ENCODE measurements at places on chromosomes 16 and 17.

DNA sequence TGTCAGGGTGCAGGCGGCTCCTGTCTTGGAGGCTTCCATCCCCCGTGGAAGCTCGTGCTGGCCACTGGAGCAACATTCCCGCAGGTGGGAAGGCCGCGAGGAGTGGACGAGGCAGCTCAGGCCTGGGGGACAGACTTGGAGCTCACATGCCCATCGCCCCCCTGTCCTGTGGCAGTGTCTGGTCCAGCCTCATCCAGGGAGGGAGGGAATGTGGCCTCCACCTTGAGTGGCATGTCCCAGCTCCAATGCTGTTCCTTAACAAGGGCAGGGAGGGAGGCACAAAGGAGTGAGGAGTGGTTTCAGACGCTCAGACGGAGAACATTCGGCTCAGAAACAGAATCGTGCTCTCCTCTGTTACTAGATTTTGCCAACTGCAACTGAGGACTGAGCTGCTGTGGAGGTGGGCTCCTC lies 159.4 kb upstream of the CHMP6 start:
- no peak for DNase-seq

DNA sequence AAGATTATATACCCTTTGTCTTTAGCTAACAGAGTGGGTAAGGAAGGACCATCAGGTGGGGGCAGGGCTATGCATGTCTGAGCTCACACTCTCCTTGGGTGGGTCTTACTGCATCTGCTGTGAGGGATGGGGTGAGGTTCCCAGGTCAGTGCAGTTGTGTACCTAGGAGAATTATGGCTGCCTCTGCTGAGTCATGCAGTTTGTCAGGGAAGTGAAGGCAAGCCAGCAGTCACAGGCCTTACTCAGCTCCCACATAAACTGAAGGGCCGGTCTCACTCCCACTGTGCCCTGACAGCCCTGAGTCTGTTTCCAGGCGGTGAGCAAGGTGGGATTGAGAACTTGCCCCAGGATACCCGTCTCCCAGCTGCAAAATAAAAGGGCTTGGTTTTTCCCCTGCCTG lies 328.6 kb downstream of the MAP2K6 start:
- DNase-seq: no peak

DNA sequence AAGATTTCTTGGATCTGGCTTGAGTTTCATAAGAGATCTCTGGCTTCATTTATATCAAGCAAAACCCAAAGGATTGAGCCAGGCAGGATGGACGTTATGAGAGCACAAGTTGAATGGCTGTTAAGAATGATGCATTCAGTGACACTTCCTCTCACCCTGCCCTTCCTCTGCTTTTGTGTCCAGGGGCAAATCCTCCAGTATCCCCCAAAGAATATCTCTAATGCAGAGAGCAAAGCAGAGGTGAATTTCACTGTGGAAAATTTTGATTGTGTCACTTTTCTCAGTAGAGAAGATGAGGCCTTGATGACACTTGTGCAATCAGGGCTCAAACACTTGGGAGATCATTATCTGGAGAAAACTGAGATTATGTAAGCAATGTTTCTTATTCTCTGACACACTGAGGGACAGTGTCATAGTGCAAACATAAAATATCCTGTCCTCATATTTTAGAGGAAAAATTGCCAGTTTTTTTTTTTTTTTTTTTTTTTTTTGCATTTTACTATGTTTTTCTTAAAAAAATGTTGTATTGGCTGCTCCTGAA lies 25.3 kb downstream of the MARCHF10 start:
- no peak for DNase-seq

- no peak for DNase-seq
Measured at GRCh38 chr16:49305406-49305805, 23.8 kb upstream of the CBLN1 start.

DNA sequence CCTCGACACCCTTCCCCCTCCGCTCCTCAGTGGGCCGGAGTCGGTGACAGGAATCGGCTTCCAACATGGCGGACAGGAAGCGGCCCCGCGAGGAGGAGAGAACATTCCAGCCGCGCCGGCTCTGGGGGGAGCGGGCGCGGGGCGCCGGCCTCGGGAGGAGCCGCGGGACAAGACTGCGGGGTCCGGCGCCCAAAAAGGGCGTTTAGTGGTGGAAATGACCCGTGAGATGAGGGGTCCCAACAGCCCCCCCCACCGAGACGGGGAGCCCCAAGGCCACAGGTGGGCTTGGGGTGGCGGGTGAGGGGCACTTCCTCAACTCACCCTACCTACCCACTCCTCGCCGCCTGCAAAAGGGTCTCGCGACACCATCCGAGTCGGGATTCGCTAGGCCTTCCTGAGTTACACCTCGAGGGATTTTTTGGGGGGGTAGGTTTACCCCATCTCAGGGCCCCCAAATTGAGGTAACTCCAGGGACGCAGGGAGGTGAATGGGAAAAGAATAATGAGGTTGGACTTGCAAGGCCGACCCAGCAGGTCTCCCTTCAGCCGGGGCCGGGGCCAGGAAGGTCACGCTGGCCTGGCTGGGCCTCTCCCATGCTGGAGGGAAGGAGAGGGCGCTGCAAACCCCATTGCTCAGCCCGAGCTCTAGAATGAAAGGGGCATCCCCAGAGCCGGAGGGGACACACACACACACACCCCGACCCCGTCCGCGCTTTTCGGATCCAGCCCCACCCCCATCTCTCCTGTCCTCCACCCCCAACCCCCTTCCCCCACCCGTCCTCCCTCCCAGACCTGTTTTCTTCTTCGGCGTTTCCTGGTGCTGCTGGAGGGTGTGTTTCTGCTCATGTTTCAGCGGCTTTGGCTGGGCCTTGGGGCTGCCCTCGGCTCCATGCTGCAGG lies 707 bp downstream of the NUFIP2 start:
- DNase-seq: peak; percentile 74

GRCh38 chr16:27179500-27180072 lies 23.7 kb upstream of the KDM8 start:
- peak; percentile 75 for DNase-seq

GRCh38 chr17:11144358-11145233 lies 96.4 kb upstream of the SHISA6 start:
- no peak for DNase-seq

DNA sequence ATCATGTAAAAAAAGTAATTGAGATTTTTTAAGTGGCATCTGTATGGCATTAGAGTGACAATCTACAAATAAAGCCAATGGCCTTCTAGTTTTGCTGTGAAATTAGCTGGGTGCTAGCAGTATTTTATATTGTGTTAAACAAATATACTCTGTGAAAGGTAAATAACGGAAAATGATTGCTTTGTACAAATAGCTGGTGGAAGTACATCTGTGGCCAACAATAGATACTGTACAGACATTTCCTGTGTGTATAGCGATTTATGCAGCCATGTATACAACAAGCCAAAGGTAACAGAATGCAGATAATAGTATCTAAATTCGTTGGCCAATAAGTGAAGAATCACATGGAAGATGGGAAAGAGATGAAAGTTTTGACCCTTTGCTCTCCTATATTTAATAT lies 26.6 kb downstream of the IQCK start:
- DNase-seq: no peak

GRCh38 chr17:79212149-79213087 lies 137.8 kb downstream of the ENGASE start:
- no peak for DNase-seq

DNA sequence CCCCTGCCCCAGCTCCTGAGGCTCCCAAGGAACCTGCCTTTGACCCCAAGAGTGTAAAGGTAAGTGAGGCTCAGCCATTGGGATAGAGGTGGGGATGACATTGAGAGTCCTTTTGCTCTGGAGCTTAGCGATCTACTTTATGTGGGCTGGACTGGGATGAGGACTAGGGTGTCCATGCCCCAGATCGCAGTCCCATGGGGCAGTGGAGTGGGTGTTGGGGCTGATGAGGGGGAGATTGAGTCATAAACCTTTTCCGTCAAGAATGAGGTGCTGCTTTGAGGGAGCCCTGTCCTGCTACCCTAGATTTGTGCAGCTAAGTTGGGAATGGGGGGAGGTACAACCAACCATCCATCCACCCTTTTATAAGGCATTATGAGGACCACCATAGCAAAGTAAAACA lies 351 bp downstream of the MYL4 start:
- DNase-seq: no peak

DNA sequence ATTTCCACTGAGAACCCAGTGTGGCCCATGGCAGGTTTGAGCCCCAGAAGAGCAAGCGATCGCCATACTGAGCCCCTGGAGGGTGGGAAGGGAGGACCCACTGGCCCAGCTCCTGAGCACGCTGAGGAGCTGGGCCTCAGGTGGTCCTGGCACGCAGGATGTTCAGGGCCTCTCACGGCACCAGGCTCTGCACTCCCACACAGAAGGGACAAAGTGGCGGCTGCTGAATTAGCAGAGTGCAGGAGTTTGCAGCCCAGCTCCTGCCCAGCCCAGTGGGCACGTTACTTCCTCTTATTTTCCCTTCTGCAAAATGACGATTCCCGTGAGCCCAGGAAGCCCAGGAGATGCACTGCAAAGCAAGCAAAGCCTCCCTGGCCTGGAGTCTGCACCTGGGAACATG lies 42.3 kb upstream of the MTSS2 start:
- DNase-seq: no peak

DNA sequence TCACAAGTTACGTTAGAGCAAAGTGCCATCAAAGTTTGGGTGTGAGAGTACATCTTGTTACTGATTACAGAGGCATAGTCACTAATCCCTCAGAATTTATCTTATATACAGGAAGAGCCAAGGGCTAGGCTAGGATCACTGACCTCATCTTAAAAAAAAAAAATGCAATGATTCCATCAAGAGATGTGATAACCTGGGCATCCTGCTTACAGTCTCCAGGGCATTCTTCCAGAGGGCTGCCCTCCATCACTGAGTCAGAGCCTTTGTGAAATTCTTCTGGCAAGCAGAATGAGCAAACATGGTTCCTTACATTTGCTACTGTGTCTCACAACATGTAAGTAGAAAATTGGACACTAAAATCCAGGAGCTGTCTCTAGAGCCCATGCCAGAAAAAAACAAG lies 410.6 kb downstream of the ZFHX3 start:
- no peak for DNase-seq

DNA sequence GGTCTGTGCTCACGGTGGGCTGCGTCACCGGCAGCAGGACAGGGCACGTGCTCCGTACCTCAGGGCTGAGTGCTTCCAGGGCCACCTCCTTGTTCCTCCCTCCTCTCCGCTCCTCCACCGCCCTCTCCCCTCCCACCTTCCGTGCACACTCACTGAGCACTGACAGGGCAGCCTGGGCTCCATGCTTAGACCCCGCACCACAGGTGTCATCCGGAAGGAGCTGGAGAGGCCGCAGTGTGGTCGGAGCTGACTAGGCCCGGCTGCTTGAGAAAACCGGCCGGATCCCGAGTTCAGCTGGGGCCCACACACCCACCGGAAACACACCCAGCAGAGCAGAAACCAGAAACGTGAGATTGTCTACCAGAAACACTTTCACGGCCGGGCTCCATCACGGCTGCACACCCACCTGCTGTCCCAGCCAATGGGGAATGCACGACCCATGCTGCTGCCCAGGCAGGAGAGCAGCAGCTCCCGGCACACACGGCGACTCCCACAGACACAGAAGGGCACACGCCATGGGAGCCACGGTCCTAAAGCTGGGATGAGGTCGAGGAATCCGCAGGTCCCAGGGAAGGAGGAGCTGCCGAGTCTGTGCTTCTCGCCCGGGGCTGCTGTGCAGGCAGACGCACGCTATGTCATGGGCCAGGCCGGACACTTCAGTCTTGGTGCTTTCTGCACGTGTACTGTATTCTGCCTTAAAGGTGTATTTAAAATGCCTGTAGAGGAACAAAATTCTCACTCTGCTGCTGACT lies 55.0 kb upstream of the ZNF469 start:
- DNase-seq: no peak

- no peak for DNase-seq
Measured at GRCh38 chr16:64013856-64014255, 1108.0 kb downstream of the CDH11 start.

DNA sequence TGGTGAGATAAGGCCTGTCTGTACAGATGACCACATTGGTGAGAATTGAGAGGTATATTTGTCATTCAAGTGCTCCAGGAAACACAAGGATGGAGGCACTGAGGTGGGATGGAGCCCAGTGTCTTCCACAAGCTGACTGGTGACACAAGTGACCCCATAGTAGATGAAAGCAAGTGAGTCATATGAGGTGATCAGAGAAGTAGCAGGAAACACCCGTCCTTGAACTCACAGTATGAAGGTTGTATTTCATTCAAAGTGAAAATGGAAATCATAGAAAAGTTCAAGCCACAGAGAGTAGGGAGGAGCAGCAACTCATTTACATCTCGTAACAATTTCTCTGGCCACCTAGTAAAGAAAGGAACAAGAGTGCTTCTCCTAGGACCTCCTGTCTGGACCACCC lies 609.8 kb downstream of the HS3ST4 start:
- no peak for DNase-seq

GRCh38 chr17:48601539-48602425 lies 3.0 kb downstream of the HOXB6 start:
- DNase-seq: no peak

DNA sequence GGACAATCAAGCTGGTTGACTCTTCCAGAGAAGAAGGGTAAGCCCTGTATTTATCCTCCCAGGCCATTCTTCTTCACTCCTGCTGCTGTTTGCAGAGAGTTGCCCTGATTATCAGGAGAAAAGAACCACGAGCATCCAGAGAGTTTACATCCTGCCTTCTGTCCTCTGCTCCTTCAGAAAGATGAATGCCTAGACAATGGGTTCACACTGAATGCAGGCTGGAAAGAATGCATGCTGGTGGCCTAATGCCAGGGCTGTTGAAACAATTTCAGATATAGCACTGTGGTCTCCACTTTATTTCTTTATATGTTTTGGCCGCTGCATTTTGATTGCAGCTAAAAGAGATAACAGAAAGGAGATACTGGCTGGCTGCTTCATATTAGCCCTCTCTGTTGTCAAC lies 21.2 kb upstream of the HAS3 start:
- DNase-seq: no peak

DNA sequence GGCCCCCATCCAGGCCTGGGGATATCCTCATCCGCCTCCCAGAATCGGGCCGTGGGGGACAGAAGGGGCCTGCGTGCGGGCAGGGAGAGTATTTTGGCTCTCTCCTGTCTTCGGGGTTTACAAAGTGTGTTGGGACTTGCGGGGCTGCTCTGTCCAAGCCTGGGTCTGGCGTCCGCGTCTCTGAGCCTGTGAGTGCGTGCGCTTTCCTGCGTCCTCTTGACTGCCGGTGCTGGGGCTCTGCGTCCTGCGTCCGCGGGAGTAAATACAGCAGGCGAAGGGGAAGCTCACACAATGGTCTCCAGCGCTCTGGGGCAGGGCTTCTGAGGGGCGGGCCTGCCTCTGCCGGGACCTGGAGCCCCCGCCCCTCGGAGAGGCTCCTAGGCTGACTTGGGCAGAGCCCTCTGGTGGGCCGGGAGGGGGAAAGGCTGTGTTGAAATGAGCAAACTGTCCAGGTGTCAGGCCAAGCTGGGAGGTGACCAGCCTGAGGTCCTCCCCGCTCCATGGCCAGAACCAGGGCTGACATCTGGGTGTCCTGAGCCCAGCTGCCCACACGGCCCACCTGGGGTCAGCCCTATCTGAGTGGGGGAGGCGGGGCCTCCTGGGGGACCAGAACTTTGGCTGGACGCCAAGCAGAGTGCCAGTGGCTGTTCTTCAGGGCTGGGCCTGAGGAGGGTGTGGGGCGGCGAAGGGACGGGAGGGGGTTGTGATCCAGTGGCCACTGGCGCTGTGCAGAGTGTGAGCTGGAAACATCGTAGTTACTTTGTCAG lies 233.6 kb downstream of the SEC14L1 start:
- DNase-seq: peak; percentile 65

All from mesothelial cell of epicardium (in vitro differentiated cells).